ENCODE measurements at places on chromosomes 2 and 18.

GRCh38 chr18:35424356-35424755 lies 47.2 kb upstream of the ZNF396 start:
- no peak for DNase-seq
- no peak overlapping the region for H3K4me3 ChIP-seq
- H3K36me3 ChIP-seq, result no peaks in the 10 kb centered on the region
- H3K4me1 ChIP-seq, result no peaks in the 10 kb centered on the region
- H3K27me3 ChIP-seq, result no peaks in the 10 kb centered on the region

DNA sequence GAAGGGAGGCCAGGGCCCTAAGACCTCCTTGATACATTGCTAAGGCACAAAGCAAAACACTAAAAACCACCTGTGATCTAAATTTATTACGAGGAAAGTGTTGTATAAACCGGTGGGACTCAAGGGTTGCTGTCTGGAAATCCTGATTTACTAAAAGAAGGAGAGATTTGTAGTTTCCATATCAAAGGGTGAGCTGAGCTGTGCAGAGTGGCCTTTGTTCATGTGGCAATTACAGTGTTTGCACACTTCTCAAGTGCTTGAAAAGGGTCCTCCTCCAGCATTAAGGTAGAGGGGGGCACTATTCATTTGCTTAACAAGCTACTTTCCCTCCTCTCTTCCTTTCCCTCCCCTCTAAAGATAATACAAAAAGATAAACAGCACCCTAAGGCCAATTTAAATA lies 30.5 kb upstream of the ITGA4 start:
- H3K27me3 ChIP-seq, result no peaks in the 10 kb centered on the region
- H3K4me1 ChIP-seq, result peaks cover 30% of the 10 kb centered on the region
- H3K36me3 ChIP-seq, result no peaks in the 10 kb centered on the region
- no peak overlapping the region for H3K27ac ChIP-seq

DNA sequence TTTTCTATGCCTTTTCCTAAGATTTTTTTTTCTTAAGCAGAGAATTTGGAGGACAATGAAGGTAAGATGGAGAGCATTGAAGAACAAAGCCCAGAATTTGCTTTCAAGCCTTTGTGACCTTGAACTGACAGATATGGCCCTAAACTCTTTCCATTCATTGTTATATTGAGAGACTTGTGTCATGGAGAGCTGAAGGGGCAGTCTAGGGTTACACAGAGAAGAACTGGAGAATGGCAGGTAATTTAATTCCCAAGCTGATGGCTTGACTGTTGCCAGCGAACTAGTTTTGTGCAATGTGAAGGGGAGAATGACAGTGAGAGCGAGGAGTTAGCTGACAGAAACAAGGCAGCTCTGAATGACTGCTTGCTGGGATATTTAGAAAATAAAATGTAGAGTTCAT lies 1344.2 kb downstream of the LRP1B start:
- no peaks in the 10 kb centered on the region for H3K27me3 ChIP-seq
- H3K4me1 ChIP-seq, result no peaks in the 10 kb centered on the region
- no peak overlapping the region for H3K4me3 ChIP-seq
- no peak for DNase-seq

DNA sequence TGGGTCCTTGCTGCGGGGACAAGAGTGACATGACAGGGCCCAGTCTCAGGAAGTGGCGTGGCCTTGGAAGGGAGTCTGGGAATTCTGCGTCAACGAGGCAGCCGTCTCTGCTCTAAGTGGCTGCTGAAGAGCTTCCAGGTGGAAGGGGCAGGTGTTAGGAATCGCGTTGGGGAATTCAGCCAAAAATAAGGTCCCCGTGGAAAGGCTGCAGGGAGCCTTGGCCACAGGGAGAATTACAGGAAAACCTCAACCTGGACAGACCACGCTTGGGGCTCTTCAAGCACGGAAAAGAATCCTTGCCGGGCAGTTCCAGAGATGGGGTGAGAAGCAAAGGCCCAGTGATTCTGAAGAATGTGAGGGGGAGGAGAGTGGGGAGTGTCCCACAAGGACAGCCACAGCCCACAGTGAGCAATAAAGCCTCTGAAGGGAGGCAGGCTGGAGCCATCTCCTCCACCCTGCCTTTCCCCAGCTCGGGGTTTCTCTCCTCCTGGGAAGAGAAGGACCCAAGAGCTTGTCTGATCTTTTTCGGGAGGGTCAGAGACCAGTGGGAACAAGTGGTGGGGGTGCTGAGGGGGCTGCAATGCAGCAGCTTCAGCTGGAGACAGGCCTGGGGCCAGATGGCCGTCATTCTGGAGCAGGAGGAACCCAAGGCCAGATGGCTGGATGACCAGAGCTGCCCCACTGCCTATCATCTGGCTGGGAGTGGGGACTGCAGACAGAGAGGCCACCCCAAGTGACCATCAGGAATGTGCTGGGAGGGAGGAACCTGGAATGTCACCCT lies 106.4 kb upstream of the SMAD2 start:
- H3K4me1 ChIP-seq, result no peaks in the 10 kb centered on the region
- H3K36me3 ChIP-seq, result no peaks in the 10 kb centered on the region
- H3K27me3 ChIP-seq, result no peaks in the 10 kb centered on the region
- H3K27ac ChIP-seq, result no peak overlapping the region
- no peak overlapping the region for H3K4me3 ChIP-seq
- no peak for DNase-seq

GRCh38 chr2:45263147-45263546 lies 253.9 kb upstream of the SIX2 start:
- no peak overlapping the region for H3K27ac ChIP-seq
- DNase-seq, result no peak
- no peak overlapping the region for H3K4me3 ChIP-seq
- H3K4me1 ChIP-seq, result no peaks in the 10 kb centered on the region

- H3K4me3 ChIP-seq, result no peak overlapping the region
- H3K27me3 ChIP-seq, result no peaks in the 10 kb centered on the region
- H3K4me1 ChIP-seq, result no peaks in the 10 kb centered on the region
- no peaks in the 10 kb centered on the region for H3K36me3 ChIP-seq
- no peak overlapping the region for H3K27ac ChIP-seq
Observed at GRCh38 chr18:72768681-72769229, 99.0 kb downstream of the NETO1 start.

- H3K27ac ChIP-seq, result no peak overlapping the region
- no peaks in the 10 kb centered on the region for H3K36me3 ChIP-seq
- H3K4me1 ChIP-seq, result peaks cover 28% of the 10 kb centered on the region
- peak; percentile 18 for DNase-seq
Observed at GRCh38 chr18:32469190-32469651, 1.5 kb downstream of the GAREM1 start.

- H3K27ac ChIP-seq, result no peak overlapping the region
- peaks cover 10% of the 10 kb centered on the region for H3K36me3 ChIP-seq
- H3K4me3 ChIP-seq, result no peak overlapping the region
- DNase-seq, result no peak
- H3K27me3 ChIP-seq, result peaks cover 71% of the 10 kb centered on the region
- H3K4me1 ChIP-seq, result peaks cover 22% of the 10 kb centered on the region
Observed at GRCh38 chr18:47247416-47248114, 3.9 kb downstream of the SKOR2 start.

GRCh38 chr2:173424886-173425285 lies 70.2 kb downstream of the CDCA7 start:
- no peak for DNase-seq
- no peaks in the 10 kb centered on the region for H3K4me1 ChIP-seq

GRCh38 chr2:144548532-144549191 lies 28.7 kb upstream of the ZEB2 start:
- H3K27me3 ChIP-seq, result peaks cover 6% of the 10 kb centered on the region
- H3K36me3 ChIP-seq, result no peaks in the 10 kb centered on the region
- DNase-seq, result no peak
- H3K4me3 ChIP-seq, result no peak overlapping the region

DNA sequence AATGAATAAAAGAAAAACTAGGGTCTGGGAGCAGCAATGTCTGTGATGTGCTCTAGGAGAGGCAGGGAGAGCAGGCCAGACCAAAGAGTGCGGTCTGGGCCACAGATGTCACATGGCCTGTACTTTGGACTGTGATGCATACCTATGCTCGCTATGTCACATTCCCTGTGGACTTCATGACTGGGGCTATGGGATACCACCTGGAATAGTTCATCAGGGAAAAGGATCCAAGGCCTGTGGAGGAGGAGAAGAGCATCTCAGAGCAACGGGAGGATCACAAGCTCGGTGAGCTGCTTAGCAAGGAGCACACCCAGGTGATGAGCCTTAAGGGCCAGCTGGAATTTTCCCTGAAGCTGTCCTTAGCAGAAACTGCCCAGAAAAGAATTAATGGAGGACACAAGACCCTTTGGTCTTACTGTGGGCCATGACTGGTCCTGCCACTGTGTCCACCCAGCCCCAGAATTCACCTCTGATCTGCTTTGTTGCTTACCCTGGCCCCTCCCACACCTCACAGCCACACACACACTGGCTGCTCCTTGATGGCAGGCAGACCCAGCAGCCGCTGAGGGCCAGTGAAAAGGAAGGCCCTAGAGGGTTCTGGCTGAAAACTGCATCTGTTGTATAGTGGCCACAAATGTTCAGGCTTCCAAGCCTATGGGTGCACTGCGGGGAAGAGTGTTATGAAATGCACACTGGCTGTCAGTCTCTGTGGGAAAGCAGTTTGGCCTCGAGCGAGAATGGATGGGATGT lies 25.3 kb upstream of the GCC2 start:
- no peaks in the 10 kb centered on the region for H3K36me3 ChIP-seq
- DNase-seq, result no peak
- H3K4me3 ChIP-seq, result no peak overlapping the region
- no peak overlapping the region for H3K27ac ChIP-seq

DNA sequence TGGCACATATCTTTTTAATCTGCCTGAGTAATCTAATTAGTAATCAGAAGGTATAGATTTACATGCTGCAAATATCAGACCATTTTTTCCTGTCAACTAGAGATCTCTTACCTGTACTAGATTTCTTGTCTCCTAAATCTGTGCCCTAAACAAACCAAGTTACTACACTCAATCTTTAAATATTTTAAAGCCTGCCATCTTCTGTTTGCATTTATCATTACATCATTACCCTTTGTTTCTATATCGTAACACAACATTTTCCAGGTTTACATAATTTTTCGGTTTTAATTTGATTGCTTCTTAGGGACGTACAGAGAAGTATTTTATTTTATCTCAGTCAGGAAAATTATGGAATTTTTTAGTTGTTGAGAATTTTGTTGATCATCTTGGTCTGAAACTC lies 25.7 kb downstream of the PSMA8 start:
- H3K4me3 ChIP-seq, result no peak overlapping the region
- H3K4me1 ChIP-seq, result peaks cover 2% of the 10 kb centered on the region
- H3K36me3 ChIP-seq, result no peaks in the 10 kb centered on the region
- H3K27me3 ChIP-seq, result no peaks in the 10 kb centered on the region
- no peak overlapping the region for H3K27ac ChIP-seq

GRCh38 chr2:167857416-167857815 lies 390.0 kb downstream of the STK39 start:
- no peaks in the 10 kb centered on the region for H3K36me3 ChIP-seq
- no peak for DNase-seq
- no peak overlapping the region for H3K27ac ChIP-seq
- H3K4me1 ChIP-seq, result peaks cover 4% of the 10 kb centered on the region
- peaks cover 4% of the 10 kb centered on the region for H3K27me3 ChIP-seq
- H3K4me3 ChIP-seq, result no peak overlapping the region

Measured in activated naive CD4-positive, alpha-beta T cell treated with anti-CD3 and anti-CD28 coated beads for 36 hours (primary cell).